Skeletal muscle cell (primary cell): ENCODE measurements at places on chromosomes 1 and 21.

DNA sequence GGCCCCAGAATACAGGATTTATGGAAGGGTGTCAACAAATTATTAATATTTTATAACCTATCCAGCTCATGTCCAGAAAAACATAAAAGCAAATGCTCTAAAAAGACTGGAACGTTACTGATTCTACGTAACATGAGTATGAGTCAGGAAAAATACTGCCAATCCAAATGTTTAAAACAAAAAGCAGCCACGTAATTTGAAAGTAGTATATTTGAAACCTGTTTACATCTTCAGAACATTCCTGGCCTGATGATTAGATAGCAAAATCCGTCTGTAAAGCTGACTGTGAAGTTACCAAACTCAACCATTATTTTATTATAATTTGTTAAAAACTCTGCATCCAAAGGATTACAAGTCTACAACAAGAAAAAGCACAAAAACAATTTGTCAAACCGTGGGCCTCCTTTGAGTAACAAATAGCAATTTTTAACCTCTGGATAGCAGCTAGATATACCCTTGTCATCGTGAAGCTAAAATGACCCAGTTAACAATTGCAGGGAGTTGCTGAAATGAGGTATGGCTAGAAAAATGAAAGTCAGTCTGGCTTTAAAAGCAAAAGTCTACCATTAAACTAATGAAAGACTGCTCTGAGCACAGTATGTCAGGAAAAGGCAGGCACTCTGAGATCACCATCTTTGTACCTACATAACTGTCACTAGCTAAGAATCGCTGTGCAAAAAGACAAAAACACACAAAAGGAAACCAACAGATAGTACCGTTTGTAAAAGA, 1.2 kb downstream of the UBR4 start:
- DNase-seq: peak; percentile 18

GRCh38 chr1:43042773-43043457, 84.2 kb upstream of the SLC2A1 start:
- DNase-seq: no peak

- no peak for DNase-seq
Observed at GRCh38 chr1:53063744-53064515, 1.9 kb downstream of the PODN start.

- peak; percentile 25 for DNase-seq
Observed at GRCh38 chr1:185439727-185440415, 122.8 kb upstream of the IVNS1ABP start.

DNA sequence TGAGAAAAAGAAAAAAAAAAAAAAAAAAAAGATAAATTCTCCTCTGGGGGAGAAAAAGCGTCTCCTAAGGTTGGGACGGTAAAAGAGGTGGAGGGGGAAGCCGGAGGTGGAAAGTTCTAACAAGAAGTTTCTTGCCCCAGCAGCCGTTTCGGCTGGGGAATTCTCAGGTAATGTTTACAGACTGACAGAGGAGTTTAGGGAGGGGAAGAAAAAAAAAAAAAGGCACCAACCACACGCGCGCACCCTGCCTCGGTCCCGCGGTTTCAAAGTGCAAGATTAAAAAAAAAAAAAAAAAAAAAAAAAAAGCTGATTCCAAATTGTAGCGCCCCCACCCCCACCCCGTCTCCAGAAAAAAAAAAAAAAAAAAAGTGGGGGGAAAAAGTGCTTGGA, 504 bp downstream of the DHRS3 start:
- DNase-seq: no peak

GRCh38 chr1:25110485-25110884, 121.8 kb downstream of the SYF2 start:
- no peak for DNase-seq

GRCh38 chr21:33586927-33587326, 1.6 kb downstream of the DONSON start:
- no peak for DNase-seq

DNA sequence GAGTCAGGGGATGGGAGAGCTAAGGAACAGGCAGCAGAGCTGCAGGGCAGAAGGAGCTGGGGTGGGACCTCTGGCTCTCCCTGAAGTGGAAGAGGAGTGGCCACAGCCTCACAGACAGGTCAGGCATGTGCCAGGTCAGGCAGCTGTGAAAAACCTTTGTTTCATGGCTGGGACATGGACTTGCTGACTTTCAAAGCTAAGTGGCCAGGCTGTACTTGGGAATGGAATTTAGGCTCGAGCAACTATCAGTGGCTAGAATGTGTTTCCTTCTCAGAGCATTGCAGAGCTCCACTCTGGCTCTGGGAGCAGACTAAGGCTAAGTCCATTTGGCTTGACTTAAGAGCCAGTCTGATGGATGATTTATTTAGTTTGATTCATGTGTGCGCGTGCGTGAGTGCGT, 385.1 kb downstream of the LMX1A start:
- DNase-seq: no peak

GRCh38 chr21:16169779-16170178, 440.0 kb downstream of the USP25 start:
- no peak for DNase-seq

DNA sequence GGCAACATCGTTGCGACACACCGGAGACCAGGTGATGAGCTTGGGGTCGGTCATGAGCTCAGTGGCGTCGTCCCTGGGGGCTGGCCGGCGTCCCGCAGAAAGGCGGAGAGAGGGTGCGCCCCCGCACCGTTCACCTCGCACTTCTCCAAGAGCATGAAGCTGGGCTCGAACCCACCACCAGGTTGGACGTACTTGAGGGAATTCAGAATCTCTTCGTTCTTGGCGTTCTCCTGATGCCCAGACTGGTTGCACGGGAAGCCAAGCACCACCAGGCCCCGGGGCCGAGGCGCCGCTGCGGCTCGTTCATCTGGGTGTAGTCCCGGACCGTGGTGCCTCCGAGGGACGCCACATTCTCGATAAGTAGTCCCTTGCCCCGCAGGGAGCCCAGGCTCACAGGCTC, 176.6 kb upstream of the ADAMTS5 start:
- DNase-seq: no peak

DNA sequence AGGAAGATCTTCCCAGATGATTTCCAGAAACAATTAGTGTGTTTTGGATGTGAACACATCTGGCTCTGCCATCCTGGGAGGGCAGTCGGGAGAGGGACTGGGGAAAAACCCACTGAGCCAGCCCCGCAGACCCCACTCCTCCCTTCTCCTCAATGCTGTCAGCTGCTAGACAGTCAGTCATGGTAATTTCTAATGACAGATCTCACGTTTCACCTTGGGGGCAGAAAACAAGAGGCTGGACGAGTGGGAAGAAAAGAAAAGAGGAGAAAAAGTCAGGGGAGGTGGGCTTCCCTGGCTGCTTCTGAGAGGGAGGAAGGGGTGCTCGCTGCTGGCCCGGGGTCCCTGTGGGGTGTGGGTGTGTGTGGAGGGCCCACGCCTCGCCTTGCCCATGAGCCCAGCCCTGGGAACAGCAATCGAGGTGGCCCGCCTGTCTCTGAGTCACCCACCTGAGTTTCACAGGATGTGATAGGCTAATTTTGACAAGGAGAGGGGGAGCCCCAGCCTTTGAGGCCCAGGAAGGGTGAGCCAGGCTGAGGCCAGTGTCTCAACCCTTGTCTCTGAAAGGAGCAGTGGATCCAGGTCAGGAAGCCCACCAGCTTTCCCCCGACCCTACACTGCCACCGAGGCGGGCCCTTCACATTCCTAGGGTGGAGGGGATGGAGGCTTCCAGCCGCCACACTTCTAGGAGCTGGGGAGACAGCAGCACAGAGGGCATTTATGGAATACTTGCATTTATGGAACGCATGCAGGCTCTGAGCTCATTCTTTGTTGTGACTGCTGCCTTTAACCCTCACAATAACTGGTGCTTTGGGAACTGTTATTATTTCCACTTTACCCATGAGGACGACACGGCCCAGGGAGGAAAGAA, 49.1 kb upstream of the IFNLR1 start:
- DNase-seq: no peak

GRCh38 chr1:178037510-178038253, 56.2 kb upstream of the RASAL2 start:
- no peak for DNase-seq

GRCh38 chr1:203930342-203930741, 68.9 kb downstream of the SNRPE start:
- DNase-seq: peak; percentile 25

GRCh38 chr1:240295811-240296210, 204.1 kb downstream of the FMN2 start:
- no peak for DNase-seq

DNA sequence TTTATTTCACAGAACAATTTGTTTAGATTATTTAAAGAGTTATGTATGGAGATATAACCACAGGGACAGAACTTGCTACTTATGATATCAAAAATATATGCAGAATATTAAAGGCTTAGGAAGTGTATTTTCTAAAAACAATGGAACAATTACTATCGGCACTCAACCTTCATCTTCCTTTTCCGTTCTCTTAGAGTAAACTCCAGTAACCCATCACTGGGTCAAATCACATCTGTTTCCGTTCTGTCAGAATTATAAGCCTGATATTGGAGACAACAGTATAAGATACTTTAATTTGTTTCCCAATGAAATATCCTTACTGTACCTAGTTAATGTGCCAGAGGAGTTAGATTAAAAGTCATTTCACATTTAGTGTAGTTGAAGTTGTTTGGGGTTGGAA, 32.2 kb downstream of the DTL start:
- no peak for DNase-seq

- DNase-seq: no peak
Observed at GRCh38 chr1:74517599-74518051, 5.2 kb upstream of the LRRC53 start.

GRCh38 chr1:14110040-14110439, 410.1 kb downstream of the PRDM2 start:
- no peak for DNase-seq

DNA sequence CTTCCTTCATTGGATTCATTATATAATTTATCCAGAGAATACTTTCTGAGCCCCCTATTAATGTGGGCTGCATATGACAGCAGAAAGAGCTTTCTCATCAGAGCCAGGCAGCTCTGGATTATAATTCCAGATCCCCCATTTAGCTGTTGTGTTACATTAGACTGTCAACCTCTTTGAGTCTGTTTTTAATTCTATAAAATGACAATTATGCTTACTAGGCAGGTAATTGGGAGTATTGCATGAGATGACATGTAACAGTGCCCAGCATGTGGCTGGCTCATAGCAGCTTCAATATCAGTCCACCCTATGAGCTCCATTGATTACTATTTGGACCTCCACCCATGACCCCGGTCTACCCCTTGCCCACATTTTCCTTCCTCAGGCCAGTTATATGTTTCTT, 49.6 kb downstream of the ABCA4 start:
- DNase-seq: no peak

DNA sequence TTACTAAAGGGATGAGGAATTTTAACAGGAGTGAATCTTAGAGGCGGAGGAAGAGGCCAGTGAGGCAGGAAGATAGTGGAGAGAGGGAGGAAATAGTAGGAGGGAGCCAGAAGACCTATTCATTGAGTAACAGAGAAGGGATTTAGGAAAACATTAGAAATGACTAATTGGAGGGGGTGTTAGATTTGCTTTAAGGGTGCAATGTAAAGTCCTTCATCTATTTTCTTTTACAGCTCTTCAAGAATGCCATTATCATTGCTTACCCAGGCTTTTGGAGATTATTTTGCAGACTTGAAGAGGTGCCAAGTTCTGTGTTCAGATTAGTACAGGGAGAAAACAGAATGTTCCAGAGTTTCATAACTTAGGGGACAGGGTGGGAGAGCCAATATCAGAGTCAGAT, 33.8 kb downstream of the OR10J1 start:
- peak; percentile 38 for DNase-seq

DNA sequence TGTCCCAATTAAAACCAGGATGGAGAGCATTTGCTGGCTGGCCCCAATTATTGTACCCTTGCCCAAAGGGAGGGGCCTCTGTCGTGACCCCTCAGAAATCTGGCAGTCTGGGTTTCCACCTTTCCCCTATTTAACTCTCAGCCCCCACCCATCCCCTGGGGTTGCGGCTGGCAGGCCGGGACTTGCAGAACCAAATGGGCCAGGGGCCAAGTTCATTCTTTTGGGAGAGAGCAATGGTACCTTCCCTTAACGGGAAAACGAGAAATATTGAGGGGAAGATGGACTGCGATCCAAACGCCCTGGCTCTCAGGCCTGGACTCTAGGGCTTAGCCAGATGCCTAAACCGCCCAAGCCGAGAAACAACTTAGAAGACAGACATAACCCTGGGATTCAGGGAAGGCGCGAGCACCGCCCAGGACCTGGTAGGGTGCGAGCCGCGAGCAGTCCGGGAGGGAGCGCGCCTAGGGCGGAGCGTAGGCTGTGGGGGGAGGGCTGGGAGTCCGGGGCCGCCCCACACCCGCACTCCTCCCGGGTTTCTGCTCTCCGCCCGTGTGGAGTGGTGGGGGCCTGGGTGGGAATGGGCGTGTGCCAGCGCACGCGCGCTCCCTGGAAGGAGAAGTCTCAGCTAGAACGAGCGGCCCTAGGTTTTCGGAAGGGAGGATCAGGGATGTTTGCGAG, at the start of gene SLC27A3:
Gene SLC27A3 (plus strand): TSS at position 628 of the 678 bp plus-strand sequence. CDS start 91 bp downstream, outside the sequence.
- DNase-seq: no peak

- DNase-seq: no peak
Observed at GRCh38 chr21:34154878-34155277, 81.5 kb downstream of the MRPS6 start.

DNA sequence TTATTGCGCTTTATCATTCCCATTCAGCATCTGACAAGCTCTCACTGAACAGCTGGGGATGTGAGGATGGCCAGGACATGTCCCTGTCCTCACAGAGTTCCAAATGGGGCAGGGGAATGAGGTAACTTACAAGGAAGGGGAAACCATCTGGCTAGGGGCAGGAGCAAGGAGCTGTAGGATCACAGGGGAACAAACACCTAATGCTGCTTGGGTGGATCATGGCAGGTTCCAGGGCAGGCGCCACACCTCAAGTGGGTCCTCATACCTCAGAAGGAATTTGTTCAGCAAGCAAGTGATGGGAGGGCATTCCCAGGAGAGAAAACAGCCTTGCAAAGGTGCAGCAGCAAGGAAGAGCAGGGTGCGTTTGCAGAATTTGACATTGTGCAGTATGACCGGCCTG, 35.1 kb upstream of the GRIK3 start:
- no peak for DNase-seq

- DNase-seq: no peak
Observed at GRCh38 chr1:23625459-23625858, 66.1 kb upstream of the RPL11 start.

DNA sequence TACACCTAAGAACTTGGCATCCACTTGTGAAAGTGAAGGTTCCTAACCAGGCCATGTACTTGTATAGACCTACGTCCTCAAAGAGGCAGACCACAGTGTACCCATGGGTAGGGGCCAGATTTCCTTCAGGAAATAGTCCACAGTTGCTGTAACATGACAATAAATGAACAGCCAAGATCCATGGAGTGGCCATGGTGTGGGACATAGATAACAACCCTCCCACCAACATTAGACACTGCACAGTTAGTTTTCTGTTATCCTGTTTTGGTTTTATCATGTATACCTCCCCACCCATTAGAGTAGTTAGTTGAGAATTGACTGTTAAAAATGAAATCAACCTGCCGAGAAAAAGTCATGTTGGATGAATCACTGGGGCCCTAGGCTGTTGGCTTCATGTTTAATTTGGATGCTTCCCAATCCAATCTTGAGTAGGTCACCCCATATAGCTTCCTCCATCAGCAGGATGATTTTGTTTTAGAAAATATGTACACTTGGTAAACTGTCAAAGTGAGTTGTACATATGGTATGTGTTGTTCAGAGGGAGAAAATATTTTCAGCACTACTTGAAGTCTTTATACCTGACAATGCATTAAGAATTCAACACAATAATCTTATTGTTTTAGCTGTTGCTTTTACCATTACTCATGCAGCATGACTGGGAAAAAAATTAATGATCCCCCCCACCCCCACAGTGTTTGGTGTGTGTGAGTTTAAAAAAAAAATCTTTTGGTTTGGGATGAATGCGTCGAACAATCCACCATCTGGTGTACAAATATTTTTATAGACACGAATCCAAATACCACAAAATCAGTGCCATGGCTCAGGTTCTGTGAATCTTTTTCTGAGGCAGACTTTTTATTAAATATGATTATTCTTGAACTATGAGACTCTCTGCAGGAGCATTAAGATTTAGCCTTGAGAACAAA, 88.3 kb upstream of the ARHGAP29 start:
- peak; percentile 97 for DNase-seq
